Spleen (tissue), 13 donors: ENCODE measurements at places on chromosomes 1 and 21. TPM values are rescaled to one million over a fixed set of nuclear protein-coding genes. Genes with fewer than 3 reads are reported as not detected.
A peak's percentile ranks its signal among the peaks of the same experiment; 100 is the strongest.

Gene DIO1
- not detected for total RNA-seq

Gene SH2D1B
- 5.0 TPM for total RNA-seq

- H3K27me3 ChIP-seq, result no peaks in the 10 kb centered on the region
- DNase-seq, result no peak
- H3K36me3 ChIP-seq, result no peaks in the 10 kb centered on the region
- H3K4me1 ChIP-seq, result no peaks in the 10 kb centered on the region
These were observed 166.5 kb downstream of the TNR start for GRCh38 chr1:175576865-175577264.

DNA sequence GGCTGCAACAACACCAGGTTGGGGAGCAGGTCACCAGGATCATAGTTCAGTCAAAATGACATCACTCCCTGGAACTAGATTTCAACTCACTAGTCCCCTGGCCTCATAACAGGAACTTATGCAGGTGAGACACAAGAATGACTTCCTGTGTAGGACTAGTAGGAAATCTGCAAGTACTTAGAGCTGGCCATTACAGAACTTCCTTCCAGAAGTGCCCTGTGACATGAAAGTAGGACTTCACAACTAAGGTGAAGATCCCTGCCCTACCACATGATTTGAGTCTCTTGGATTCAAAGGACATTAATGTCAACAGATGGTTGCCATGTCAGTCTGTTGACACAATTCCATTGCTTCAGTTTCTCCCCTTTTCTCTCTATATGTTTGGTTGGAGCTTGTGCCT, 223.1 kb downstream of the RPS6KC1 start:
- no peak overlapping the region for H3K27ac ChIP-seq
- no peaks in the 10 kb centered on the region for H3K27me3 ChIP-seq
- no peak for DNase-seq
- H3K36me3 ChIP-seq, result peaks cover 24% of the 10 kb centered on the region
- no peak overlapping the region for H3K4me3 ChIP-seq

DNA sequence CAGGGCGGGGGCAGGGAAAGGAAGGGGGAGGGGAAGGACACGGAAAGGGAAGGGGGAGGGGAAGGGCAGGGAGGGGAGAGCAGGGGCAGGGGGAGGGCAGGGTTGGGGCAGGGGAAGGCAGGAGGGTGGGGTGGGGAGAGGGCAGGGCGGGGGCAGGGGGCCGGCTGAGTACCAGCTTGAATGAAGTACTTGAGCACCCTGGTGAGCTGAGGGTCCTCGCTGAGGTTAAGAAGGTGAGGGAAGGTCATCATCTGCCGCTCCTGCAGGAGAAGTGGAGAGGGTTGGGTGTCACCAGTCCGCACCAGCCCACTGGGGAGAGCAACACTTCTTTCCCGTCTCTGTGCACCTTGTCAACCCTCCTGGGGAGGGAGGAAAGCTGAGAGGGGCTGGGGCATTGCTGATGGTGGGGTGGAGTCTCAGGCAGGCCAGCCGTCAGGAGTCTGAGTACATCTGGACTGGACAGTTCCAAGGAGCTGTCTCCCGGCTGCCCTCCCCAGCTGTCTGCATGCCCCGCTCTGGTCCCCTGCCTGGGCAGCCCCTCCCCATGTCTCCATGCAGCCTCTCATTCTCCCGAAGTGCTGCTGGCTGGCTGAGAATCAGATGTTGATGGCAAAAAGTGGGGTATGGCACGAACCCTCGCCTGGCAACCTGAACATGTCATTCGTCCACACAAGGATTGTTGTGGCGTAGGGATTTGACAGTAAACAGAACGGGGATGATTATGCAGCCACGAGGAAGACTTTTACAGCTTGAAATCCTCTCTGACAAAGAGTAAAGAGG, 70.0 kb downstream of the SCCPDH start:
- H3K27ac ChIP-seq, result no peak overlapping the region
- H3K36me3 ChIP-seq, result no peaks in the 10 kb centered on the region
- H3K27me3 ChIP-seq, result no peaks in the 10 kb centered on the region
- peaks cover under 1% of the 10 kb centered on the region for H3K4me1 ChIP-seq
- DNase-seq, result no peak

GRCh38 chr1:99818063-99818699, 32.0 kb upstream of the AGL start:
- H3K4me3 ChIP-seq, result no peak overlapping the region
- DNase-seq, result no peak
- H3K36me3 ChIP-seq, result no peaks in the 10 kb centered on the region
- H3K27me3 ChIP-seq, result no peaks in the 10 kb centered on the region
- no peak overlapping the region for H3K27ac ChIP-seq
- peaks cover 22% of the 10 kb centered on the region for H3K4me1 ChIP-seq

- no peaks in the 10 kb centered on the region for H3K27me3 ChIP-seq
These were observed 418.6 kb downstream of the MRPL39 start for GRCh38 chr21:25188677-25189079.

- no peaks in the 10 kb centered on the region for H3K27me3 ChIP-seq
- no peaks in the 10 kb centered on the region for H3K4me1 ChIP-seq
- H3K36me3 ChIP-seq, result no peaks in the 10 kb centered on the region
- DNase-seq, result peak; percentile 67
- no peak overlapping the region for H3K4me3 ChIP-seq
- no peak overlapping the region for H3K27ac ChIP-seq
These were observed 245.4 kb downstream of the NPHP4 start for GRCh38 chr1:5746611-5747425.

GRCh38 chr1:150002217-150002616, 8.3 kb downstream of the OTUD7B start:
- H3K27ac ChIP-seq, result no peak overlapping the region
- no peak overlapping the region for H3K4me3 ChIP-seq
- DNase-seq, result no peak
- H3K4me1 ChIP-seq, result peaks cover 36% of the 10 kb centered on the region
- H3K27me3 ChIP-seq, result peaks cover 18% of the 10 kb centered on the region

DNA sequence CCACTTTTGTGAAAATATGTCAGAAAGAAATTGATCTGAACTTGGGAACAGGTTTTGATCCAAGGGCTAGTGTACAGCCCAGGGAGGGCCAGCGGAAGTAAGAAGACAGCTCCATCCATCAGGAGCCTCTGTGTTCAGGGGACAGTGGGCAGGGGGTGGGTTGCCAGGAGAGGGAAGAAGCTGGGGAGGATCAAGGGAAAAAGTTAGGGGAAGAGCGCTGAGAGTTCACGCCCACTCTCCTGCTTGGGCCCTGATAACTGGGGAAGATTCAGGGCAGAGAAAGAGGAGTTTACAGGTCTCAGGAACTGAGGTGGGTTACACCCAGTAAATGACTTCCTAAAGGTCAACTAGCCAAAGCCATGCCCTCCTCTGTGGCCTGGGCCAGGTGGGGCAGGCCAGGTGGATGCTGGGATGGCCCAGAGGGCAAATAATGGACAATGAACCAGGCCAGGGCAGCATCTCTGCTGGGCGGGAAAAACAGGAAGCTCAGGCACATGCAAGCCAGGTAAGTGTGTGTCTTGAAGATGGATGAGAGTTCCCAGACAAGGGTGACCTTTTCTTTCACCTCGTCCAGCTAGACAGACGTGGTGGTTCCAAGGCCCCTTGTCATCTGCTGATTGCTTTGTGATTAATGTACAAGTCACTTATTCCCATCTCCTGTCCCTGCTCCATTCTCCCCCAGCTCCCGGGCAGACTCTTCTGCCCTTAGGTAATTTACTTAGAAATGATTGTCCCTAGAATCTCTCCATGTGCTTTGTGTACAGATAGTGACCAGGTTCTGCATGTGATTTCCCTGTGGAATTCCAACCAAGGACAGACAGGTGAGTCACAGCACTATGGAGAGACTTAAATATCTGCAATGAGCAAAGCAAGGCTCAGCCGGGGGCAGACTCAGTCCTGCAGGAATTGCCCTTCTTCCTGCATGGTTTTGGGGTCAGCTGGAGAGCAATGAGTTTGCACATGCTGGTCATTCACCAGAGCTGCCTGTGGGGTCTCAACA, 57.0 kb downstream of the MDM4 start:
- H3K36me3 ChIP-seq, result peaks cover 63% of the 10 kb centered on the region
- no peak for DNase-seq
- no peak overlapping the region for H3K27ac ChIP-seq
- H3K4me1 ChIP-seq, result peaks cover 3% of the 10 kb centered on the region
- no peak overlapping the region for H3K4me3 ChIP-seq

- H3K27me3 ChIP-seq, result no peaks in the 10 kb centered on the region
- no peak overlapping the region for H3K27ac ChIP-seq
- H3K36me3 ChIP-seq, result no peaks in the 10 kb centered on the region
- no peak overlapping the region for H3K4me3 ChIP-seq
- no peaks in the 10 kb centered on the region for H3K4me1 ChIP-seq
- peak; percentile 79 for DNase-seq
These were observed 86.3 kb downstream of the VWA5B1 start for GRCh38 chr1:20376880-20377494.

DNA sequence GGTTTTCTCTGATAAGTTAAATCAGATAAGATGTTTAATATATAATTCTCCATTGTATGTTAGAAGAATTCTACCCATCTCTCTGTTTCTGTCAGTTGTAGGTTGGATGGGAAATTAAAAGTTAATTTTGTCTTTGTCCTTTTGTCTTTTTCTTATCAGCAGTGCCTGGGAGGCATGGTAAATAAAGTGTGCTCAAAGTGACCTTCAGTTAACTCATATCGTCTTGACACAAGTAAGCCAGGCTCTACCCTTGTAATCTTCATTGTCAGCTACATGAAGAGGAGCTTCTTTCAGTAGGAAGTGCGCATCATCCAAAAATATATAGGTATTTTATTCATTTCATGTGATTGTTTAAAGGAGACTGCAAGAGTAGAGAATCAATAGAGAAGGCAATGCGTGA, 138.9 kb upstream of the NRIP1 start:
- H3K27me3 ChIP-seq, result no peaks in the 10 kb centered on the region
- H3K4me3 ChIP-seq, result no peak overlapping the region
- H3K27ac ChIP-seq, result no peak overlapping the region

GRCh38 chr1:94819945-94820746, at the start of gene SLC44A3:
Gene SLC44A3 (plus strand): TSS chr1:94820357. CDS start chr1:94820452, 95 bp downstream.
- peaks cover 4% of the 10 kb centered on the region for H3K4me1 ChIP-seq
- DNase-seq, result peak; percentile 88
- H3K27ac ChIP-seq, result no peak within 1 kb of the TSS
- peak within 1 kb of the TSS; percentile 42 for H3K4me3 ChIP-seq
- H3K36me3 ChIP-seq, result no peaks in the 10 kb centered on the region

- no peak for DNase-seq
- H3K27ac ChIP-seq, result no peak overlapping the region
- H3K4me3 ChIP-seq, result peak overlapping the region; percentile 16
- H3K4me1 ChIP-seq, result peaks cover 29% of the 10 kb centered on the region
- no peaks in the 10 kb centered on the region for H3K36me3 ChIP-seq
These were observed 3.2 kb upstream of the NBPF3 start for GRCh38 chr1:21436488-21437340.

GRCh38 chr1:6515771-6516170, 24.3 kb upstream of the PLEKHG5 start:
- no peak overlapping the region for H3K27ac ChIP-seq
- H3K36me3 ChIP-seq, result no peaks in the 10 kb centered on the region
- no peak for DNase-seq
- H3K4me3 ChIP-seq, result no peak overlapping the region
